ENCODE measurements at places on chromosomes 3 and 15.

- no peak for DNase-seq
Observed at GRCh38 chr3:146894406-146894805, 289.3 kb upstream of the PLSCR5 start.

- DNase-seq: no peak
Observed at GRCh38 chr3:171824116-171824515, 13.8 kb upstream of the PLD1 start.

- no peak for DNase-seq
Observed at GRCh38 chr15:62173215-62173614, 8.1 kb upstream of the C2CD4B start.

DNA sequence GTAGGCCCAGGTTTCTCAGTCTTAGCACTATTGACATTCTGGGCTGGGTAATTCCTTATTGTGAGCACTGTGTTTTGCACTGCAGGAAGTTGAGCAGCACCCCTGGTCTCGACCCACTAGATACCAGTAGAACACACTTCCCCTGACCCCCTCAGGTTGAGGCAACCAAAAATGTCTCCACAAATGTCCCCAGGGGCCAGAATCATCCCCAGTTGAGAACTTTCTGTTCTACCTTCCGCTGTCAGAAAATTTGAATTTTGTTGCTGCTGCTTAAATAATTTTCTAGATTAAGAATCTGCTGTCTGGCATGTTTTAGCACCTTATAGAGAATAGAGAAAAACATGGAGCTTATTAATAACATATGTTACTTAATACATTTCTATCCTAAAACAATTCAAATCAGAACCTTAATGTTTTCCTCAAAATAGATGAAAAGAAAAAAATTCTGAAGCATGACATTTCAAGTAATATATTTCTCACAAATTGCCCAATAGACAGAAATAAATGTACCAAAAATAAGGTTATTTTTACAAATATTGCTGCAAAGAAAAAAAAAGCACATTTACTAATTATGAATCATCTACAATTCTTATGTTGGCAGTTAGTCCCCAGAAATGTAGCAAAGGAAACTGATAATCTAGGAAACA, 13.2 kb upstream of the THRB start:
- no peak for DNase-seq

DNA sequence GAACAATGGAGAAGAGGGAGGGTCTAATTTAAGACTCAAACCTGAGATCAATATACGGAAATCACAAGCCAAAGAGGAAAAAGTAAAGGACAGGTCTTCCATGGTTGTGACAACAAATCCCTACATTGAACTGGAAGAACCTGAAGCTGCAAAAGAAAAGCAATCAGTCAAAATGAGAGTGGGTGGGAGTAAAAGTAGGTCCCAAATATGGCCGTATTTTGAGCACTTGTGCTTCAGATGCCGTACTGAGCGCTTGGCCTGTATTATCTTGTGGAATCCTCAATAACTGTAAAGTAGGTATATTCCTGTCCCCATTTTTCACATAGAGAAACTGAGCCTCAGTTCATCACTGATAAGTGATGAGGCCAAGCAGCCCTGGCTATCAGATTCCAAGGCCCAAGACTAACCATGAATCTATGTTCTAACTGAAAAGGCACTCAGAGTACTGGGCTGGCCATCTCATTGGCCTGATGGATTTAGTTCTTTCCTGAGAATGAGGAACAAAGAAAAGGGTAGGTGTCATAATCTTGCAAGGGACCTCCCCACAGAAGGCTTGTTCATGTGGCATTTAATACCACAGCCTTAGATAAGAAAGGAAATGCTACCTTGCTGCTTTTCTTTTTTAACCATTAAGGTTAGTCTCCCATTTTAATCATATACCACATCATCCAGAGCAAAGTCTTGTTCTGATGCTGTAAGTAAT, 52.5 kb downstream of the LRRN1 start:
- DNase-seq: no peak

DNA sequence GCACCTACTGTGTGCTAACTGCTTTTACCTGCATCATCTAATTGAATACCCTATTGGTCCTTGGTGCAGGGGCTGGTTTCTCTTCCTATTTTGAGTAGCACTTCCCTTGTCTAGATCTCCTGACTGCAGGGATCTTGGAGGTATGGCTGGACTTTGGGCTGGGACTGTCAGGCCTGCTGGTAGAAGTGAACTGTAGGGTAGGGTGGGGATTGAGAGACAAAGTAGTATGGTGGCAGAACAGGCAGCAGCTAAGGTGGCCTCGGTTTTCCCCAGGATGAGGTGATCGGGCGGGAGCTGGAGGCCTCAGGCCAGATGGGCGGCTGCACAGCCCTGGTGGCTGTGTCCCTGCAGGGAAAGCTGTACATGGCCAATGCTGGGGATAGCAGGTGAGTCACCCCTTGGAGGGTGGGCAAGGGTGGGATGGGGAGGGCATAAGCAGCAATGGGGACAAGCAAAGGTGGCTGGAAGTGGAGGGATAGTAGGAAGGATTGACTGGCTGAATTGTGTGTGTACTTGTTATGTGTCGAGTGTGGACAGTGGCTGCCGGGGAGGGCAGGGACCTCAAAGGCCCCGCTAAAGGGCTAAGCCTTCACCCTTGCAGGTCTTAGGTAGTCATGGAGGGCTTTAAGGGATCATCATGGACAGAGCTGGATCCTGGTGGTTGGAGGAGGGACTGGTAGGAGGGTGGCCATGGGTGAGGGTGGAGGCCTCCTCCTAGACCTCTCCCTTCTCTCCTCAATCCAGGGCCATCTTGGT, 2.0 kb downstream of the PPM1M start:
- DNase-seq: no peak

DNA sequence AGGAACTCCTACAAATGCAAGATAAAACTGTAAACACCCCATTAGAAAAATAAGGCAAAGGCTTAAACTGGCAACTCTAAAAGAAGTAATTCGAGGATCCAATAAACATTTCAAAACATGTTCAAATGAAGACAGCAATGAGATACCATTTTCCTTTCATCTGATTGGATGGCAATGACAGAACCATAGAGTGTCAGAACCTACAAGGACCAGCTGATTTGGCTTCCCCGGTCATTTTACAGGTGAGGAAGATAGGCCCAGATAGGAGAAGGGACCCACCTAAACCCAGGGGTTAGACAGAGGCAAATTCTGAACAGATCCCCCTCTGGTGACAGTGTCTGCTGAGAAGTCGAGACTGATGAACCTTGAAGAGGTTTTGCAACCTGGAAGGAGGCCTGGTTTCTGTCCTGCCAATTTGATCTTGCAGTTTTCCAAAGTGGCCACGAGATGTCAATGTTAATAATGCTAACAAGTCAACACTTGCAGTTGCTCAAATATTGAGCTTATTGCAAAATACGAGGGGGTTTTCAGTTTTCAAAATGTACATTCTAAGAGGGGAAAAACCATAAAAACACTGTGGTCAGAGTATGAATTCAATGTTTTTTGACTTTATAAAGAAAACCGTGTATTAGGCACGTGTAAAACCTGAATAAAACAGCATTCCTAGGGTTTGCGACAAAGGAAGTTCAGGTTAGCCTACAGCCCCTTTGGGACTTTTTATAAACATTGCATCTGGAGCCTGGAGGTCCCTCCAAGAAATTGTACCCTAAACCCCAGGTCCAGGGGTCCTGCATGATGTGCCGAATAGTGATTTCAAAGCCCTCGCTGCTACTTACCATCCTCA, 21.5 kb downstream of the CFAP161 start:
- DNase-seq: no peak

- no peak for DNase-seq
Observed at GRCh38 chr3:41431386-41431785, 232.1 kb downstream of the CTNNB1 start.

- no peak for DNase-seq
Observed at GRCh38 chr3:12752102-12752501, 7.0 kb downstream of the TMEM40 start.

DNA sequence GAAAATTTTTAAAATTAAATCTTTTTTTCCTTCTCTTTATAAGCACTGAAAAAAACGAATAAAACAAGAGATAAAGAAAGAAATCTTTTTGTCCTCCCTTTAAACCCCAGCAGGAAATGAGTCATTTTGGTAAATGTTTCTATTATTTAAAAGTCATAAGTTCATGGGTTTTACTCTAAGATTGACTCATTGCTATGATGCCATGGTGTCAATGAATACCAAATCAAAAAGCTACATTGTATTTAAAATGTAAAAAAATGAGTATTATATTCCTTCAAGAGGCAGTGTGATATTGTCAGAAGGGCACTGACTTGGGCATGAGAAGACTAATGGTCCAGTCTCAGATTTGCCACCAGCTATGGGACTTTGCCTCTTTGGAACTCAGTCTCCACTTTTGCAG, 303.4 kb upstream of the DNAJC19 start:
- DNase-seq: no peak

DNA sequence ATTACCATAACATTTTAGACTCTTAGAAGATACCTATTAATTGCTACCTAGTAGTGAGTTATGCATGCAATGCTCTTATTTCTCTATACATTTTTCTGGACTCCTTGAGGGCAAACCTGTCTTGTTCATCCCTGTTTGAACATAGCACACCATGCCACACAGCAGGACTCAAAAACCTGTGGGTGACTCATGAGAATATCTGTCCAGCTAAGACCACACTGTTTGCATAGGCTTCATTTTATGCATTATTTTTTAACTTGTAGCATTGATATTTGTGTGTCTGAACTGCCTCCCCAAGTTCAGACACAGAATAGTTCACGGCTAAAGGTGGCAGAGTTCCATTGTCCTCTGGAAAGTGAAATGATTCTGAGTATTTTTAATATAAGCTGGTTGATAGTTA, 1.8 kb downstream of the LMCD1 start:
- DNase-seq: no peak

All from substantia nigra (tissue), 51 donors.